ENCODE measurements at places on chromosomes 5 and 9.

DNA sequence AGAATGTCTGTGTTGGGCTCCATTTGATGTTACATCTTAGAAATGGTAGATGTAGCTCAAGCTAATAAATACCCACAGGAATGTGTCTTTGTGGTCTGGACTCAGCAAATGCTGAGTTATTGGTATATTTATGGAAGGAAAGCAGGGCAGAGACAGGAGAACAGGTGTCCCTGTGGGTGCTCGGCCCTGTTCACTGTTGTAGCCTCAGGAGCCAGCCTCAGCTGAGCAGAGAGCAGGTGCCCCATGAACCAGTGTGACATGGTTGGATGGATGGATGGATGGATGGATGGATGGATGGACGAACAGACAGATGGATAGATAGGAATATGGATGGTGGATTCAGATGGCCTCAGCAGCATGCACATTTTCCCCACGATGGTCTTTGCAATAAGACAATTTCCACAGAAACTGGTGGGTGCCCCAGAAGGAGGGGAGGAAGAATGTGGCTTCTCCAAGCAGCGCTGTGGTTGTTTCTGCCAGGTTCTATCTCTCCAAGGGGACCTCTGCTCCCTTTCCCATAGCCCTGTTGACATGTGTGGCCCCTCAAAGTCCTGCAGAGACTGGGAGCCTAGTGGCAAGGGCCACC is 8.2 kb upstream of the IRF1 start:
- DNase-seq: no peak

- DNase-seq: no peak
Observed at GRCh38 chr9:29830821-29831220, 2257.5 kb upstream of the C9orf72 start.

DNA sequence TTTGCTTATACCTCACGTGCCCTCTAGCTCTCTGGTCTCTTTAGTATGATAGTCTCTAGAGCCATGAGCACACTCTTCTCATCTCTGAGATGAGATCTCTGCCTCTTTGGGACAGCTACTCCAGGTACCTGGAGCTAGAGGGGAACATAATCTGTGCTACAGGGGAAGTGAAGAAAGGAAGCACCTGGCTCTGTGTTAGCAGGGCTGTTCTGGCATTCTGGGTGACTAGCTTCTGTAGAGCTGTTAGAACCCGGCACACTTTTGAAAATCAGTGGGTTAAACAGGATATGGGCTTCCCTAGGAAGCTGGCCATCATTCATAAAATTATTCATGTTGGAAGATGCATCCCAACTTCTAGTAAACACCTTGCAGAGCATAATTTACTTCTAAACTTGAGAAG is 224.8 kb downstream of the MCTP1 start:
- no peak for DNase-seq

DNA sequence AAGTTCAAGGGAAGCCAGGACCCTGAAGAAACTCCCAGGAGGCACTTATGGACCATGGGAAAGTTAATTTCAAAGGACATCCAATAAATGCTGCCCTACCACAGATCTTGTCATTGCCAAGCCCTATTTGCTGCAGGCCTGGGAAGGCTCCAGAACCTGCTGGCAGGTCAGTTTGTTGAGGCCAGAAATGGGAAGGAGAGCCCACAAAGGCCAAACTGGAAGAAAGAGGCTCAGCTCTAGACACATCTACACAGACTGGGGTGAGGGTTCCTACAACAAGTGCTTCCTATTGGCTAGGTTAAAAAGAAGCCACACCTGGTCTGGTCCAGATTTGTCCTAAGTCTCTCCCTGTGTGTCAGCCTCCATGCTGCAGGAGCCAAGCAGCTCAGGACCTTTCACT is 94.4 kb downstream of the SIL1 start:
- DNase-seq: no peak

DNA sequence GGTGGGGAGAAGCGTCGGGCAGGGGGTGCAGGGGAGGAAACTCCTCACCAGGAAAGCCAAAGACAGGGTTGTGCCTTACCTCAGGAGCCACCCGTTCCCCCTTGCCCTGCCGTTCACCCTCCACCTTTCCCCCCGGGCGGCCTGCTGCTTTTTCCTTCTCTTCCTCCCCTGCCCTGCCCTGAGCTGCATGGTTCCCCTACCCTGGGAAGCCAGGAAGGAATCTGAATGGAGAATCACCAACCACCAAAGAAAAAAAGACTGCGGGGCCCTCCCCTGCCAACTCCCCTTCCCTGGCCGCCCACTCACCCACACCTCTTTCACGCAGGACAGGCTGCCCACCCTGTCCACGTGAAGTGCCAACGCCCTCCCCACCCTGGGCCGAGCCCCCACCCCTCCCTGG is 820 bp upstream of the NFX1 start:
- peak; percentile 10 for DNase-seq

- DNase-seq: peak; percentile 66
Observed at GRCh38 chr5:76733049-76733417, 17.1 kb downstream of the F2R start.

All from central memory CD4-positive, alpha-beta T cell (primary cell).